Endothelial cell of umbilical vein (primary cell): ENCODE measurements at places on chromosomes 3 and 15. TPM values are rescaled to one million over a fixed set of nuclear protein-coding genes. Genes with fewer than 3 reads are reported as not detected.

Gene SPINK8
- not detected in 2 replicates for total RNA-seq

- peak; percentile 61 for DNase-seq
Observed at GRCh38 chr3:45688194-45688881, 858 bp upstream of the SACM1L start.

GRCh38 chr3:15896500-15896899 lies 98.7 kb upstream of the ANKRD28 start:
- DNase-seq, result no peak

- DNase-seq, result no peak
Observed at GRCh38 chr3:195042743-195043606, 228.0 kb downstream of the XXYLT1 start.

DNA sequence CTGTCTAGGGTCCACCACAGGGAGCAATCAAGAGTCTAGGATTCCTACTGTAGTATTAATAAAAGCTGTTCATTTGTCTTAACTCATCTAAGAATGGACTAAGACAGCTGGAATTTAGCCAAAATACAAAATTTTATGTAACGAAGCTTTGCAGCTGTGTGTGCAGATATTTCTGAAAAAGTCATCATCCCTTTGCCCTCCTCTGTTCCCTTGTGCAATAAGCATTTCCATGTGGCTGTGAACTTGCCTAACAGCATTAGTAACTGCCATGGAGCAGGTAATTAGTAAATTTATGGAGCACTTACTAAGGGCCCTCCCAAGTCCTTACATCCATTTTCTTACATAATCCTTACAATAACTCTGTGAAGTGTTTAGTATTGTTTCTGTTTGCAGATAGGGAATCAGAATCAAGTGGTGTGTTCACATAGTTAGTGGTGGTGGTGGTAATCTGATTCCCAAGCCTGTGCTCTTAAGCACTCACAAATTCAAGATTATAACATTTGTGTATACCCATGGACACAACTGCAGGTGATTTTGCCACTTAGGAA lies 114.5 kb downstream of the RARB start:
- DNase-seq, result no peak

GRCh38 chr3:181431748-181432147 lies 280.0 kb upstream of the SOX2 start:
- DNase-seq, result no peak

Gene EFHB
- 0.82 and 0.99 TPM in 2 replicates for total RNA-seq

DNA sequence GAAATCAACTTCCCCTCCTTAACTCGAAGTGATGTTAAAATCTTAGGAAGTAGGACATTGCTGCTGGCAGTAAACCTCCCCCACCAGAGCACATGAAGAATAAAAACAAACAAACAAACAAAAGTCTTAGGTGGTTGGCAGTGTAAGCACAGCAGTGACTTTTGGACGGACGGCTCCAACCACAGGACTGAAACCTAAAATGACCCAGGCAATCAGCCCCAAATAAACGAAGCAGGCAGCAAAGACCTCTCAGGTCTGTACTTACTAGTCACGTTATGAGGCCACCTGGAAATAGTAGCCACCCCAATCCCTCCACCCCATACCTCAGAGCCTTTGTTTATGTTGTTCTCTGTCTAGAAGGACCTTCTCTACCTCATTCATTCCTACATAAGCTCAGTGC lies 33.5 kb upstream of the HES1 start:
- no peak for DNase-seq

Gene GPR171
- total RNA-seq, result not detected in 2 replicates

Gene NTRK3
- total RNA-seq, result not detected in 2 replicates

- no peak for DNase-seq
Observed at GRCh38 chr3:150107429-150108175, 136.9 kb upstream of the PFN2 start.
